ENCODE measurements at places on chromosomes 2 and 18. TPM values are rescaled to one million over a fixed set of nuclear protein-coding genes. Genes with fewer than 3 reads are reported as not detected.
A peak's percentile ranks its signal among the peaks of the same experiment; 100 is the strongest.

Gene USP37
- total RNA-seq: 31.9 TPM

Gene ST6GAL2
- not detected for total RNA-seq

Gene HOXD12
- not detected for total RNA-seq

Gene WNT10A
- total RNA-seq: 1.9 TPM

- no peaks in the 10 kb centered on the region for H3K27me3 ChIP-seq
- H3K4me1 ChIP-seq: no peaks in the 10 kb centered on the region
- no peaks in the 10 kb centered on the region for H3K36me3 ChIP-seq
- H3K4me3 ChIP-seq: no peak overlapping the region
These were observed 23.3 kb upstream of the MTA3 start for GRCh38 chr2:42545023-42545721.

DNA sequence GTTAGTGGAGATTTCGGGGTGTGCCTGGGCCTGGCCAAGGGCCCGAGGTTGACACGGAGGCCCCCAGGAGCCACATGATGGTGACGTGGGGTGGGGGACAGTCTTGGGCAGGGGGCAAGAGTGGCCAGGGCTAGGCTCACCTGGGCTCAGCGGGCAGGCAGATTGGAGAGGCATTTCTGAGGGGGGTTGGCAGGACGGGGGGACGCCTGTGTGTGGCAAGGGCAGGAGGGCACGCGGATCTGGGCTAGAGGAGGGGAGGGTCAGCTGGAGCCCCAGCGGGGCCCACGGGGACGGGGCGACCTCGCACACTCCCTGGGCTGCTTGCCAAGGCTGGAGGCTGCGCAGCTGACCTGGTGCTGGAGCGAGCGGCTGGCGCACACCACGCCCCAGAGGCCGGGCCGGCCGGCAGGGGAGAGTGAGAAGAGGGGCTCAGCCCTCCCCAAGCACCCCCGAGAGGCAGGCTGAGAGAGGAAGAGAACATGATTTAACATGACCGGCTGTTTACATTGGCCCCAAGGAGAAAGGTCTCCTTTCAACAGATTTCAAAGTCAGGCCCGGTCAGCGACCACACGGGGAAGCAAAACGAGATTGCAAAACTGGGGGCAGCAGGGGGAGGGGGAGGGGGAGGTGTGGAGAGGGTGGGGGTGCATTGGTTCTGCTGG, 38.0 kb upstream of the SNED1 start:
- H3K4me1 ChIP-seq: no peaks in the 10 kb centered on the region
- DNase-seq: no peak
- no peak overlapping the region for H3K27ac ChIP-seq
- no peaks in the 10 kb centered on the region for H3K36me3 ChIP-seq

GRCh38 chr2:28135324-28135723, 244.8 kb downstream of the BABAM2 start:
- H3K27me3 ChIP-seq: no peaks in the 10 kb centered on the region
- H3K4me1 ChIP-seq: peaks cover 19% of the 10 kb centered on the region
- peak overlapping the region; percentile 68 for H3K27ac ChIP-seq
- DNase-seq: no peak

DNA sequence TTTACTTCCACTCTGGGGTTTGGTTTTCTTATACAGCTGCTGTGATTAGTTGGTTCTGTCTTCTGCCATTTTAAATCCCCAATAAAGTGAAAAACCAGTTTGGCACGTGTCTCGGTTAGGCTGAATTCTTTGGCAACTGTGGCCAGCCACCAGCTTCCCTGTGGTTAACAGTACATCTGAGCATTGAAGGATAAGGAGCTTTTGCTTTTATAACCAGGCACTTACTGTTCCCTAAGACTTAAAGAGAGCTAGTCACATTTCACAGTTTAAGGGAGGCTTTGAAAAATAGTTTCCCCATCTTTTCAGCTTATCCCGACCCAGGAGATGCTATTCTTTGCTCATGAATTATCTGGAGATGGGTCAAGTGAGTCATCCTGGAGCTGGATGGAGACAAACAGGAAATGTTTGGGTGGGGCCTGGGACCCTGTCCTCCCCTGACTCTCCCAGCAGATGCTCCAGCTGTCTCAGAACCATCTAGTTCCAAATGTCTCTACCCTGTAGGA, 57.3 kb upstream of the EML6 start:
- peaks cover 40% of the 10 kb centered on the region for H3K36me3 ChIP-seq
- peaks cover 6% of the 10 kb centered on the region for H3K4me1 ChIP-seq
- no peak overlapping the region for H3K27ac ChIP-seq
- no peaks in the 10 kb centered on the region for H3K27me3 ChIP-seq

DNA sequence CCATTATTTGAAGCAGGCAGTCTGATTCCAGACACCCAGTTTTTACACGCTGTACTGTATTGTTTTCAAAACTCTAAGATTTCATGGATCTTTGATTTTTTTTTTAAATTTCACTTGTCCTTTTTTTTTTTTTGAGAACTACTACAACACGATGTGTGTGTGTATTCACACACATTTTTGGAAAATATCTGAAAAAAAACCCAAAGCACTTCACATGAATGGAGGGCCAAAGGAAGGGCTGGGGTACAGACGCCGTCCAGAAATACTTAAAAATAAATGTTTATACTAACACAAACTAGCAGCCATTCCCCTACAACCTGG, 314 bp upstream of the SSB start:
- peaks cover 4% of the 10 kb centered on the region for H3K36me3 ChIP-seq
- peaks cover 12% of the 10 kb centered on the region for H3K4me1 ChIP-seq
- DNase-seq: no peak
- H3K27ac ChIP-seq: peak overlapping the region; percentile 82

DNA sequence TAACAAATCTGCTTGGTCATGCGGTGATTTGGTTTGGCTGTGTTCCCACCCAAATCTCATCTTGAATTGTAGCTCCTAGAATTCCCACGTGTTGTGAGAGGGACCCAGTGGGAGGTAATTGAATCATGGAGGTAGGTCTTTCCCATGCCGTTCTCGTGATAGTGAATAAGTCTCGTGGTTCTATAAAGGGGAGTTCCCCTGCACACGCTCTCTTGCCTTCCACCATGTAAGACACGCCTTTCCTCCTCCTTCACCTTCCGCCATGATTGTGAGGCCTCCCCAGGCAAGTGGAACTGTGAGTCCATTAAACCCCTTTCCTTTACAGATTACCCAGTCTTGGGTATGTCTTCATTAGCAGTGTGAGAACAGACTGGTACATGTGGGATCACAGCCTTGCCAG, 36.7 kb downstream of the TRABD2A start:
- H3K27ac ChIP-seq: peak overlapping the region; percentile 93
- no peaks in the 10 kb centered on the region for H3K27me3 ChIP-seq
- peaks cover 83% of the 10 kb centered on the region for H3K4me1 ChIP-seq
- DNase-seq: no peak

GRCh38 chr2:143193121-143193520, 63.9 kb downstream of the ARHGAP15 start:
- DNase-seq: no peak
- no peak overlapping the region for H3K4me3 ChIP-seq
- H3K27ac ChIP-seq: no peak overlapping the region
- peaks cover 30% of the 10 kb centered on the region for H3K36me3 ChIP-seq
- no peaks in the 10 kb centered on the region for H3K27me3 ChIP-seq

GRCh38 chr18:13364721-13365205, 146.2 kb downstream of the LDLRAD4 start:
- no peak for DNase-seq
- peaks cover 7% of the 10 kb centered on the region for H3K4me1 ChIP-seq
- H3K27ac ChIP-seq: no peak overlapping the region

- no peaks in the 10 kb centered on the region for H3K4me1 ChIP-seq
- peaks cover 8% of the 10 kb centered on the region for H3K36me3 ChIP-seq
- no peak for DNase-seq
- no peak overlapping the region for H3K27ac ChIP-seq
- no peak overlapping the region for H3K4me3 ChIP-seq
These were observed 47.8 kb upstream of the RNF103 start for GRCh38 chr2:86671337-86671981.
